Kidney epithelial cell (primary cell): ENCODE measurements at places on chromosomes 4 and X. TPM values are rescaled to one million over a fixed set of nuclear protein-coding genes. Genes with fewer than 3 reads are reported as not detected.

- no peak for DNase-seq
Observed at GRCh38 chrX:104193485-104193884, 27.2 kb downstream of the FAM199X start.

CCKAR gene
- total RNA-seq: 0.04 TPM in 1 of 2 replicates, not detected in the other

DNA sequence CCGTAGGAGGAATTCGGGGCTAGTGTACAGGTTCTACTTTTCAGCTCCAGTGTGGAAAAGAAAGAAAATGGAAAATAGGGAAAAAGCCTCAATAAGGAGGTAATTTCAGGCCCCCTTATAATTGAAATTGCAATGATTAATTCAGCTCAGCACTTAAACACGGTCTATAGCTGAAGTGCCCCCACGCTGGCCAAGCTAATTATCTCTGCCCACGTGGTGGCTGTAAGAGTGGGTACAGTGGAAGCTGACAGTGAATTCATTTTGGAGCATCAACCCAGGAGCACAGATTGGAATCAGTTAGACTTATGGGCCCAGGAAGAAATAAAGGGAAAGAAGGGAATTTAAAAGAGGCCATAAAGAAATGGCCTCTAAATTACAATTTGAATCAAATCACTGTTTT is 631.1 kb upstream of the CPEB2 start:
- no peak for DNase-seq

FRMD7 gene
- total RNA-seq: not detected in 2 replicates

- no peak for DNase-seq
Observed at GRCh38 chr4:156391325-156391653, 437.6 kb upstream of the CTSO start.

- DNase-seq: no peak
Observed at GRCh38 chr4:153489856-153490558, 23.8 kb downstream of the TMEM131L start.

GRCh38 chr4:185754961-185755360 is 57.0 kb downstream of the SORBS2 start:
- no peak for DNase-seq

CYLC1 gene
- not detected in 2 replicates for total RNA-seq

MAP7D2 gene
- 2.0 and 2.1 TPM in 2 replicates for total RNA-seq

DNA sequence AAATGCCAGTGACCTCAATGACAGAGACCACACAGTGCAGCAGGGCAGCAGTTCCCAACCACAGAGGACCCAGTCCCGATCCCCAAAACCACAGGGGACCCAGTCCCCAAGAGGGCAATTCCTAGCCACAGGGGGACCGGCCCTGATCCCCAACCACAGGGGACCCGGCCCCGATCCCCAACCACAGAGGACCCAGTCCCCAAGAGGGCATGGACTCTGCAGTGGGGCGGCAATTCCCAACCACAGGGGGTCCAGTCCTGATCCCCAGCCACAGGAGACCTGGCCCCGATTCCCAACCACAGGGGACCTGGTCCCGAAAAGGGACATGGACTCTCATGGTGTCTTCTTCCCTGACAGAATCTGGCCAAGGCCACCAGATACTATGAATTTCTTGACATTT is 136.3 kb downstream of the AFAP1 start:
- DNase-seq: no peak

GRCh38 chr4:54475546-54475945 is 182.2 kb upstream of the KIT start:
- no peak for DNase-seq

GCNA gene
- total RNA-seq: 3.1 and 4.1 TPM in 2 replicates

- no peak for DNase-seq
Observed at GRCh38 chr4:108315694-108316093, 147.0 kb upstream of the LEF1 start.

DNA sequence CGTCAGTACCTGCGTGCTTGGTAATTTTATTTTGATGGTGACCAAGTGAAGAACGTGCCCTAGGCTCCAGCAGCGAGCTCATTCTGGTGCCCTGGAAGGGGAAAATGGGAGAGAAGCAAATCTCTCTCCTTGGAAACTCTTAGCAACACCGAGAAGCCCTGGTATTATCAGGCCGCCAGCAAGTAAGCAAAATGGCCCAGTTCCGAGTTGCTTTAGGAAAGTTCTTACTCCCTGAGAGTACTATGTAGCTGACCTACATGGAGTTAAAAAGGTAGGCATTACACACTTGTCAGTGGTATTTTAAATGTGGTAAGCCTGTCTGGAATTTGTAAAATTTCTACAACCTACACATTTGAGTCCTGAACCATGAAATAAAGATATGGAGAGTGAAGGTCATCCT is 146.4 kb downstream of the CPEB2 start:
- DNase-seq: no peak

DNA sequence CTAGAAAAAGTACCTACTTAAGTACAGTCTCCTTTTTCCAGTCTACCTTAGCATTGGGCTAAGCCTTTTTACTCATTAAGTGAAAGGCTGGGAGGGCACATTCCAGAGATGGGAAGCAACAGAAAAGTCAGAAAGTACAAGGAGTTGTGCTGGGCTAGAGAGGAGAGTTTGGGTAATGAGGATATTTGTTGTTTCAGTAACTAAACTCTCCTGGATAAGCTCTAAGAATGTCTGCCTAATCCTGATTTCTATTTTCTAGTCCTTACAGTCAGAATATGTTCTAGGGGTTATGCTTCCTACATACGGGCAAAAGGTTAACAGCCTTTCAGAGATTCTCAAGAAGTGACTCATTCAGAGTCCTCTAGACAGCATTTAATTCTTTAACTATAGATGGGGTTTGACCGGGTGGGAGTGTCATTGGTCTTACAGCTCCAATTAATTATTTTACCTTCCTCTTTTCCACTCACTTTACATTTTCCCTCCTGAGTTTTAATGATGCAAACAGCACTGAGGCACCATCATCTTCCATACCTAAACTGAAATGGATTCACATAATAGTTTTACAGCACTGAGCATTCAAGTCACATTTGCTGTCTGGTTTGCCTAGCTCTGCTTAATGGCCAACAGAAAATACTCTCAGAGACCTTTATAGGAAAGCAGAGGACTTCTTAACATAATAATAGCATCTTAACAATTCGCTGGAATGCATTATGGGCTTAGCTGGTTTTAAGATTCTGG is 42.9 kb downstream of the USP26 start:
- DNase-seq: peak; percentile 23

DNA sequence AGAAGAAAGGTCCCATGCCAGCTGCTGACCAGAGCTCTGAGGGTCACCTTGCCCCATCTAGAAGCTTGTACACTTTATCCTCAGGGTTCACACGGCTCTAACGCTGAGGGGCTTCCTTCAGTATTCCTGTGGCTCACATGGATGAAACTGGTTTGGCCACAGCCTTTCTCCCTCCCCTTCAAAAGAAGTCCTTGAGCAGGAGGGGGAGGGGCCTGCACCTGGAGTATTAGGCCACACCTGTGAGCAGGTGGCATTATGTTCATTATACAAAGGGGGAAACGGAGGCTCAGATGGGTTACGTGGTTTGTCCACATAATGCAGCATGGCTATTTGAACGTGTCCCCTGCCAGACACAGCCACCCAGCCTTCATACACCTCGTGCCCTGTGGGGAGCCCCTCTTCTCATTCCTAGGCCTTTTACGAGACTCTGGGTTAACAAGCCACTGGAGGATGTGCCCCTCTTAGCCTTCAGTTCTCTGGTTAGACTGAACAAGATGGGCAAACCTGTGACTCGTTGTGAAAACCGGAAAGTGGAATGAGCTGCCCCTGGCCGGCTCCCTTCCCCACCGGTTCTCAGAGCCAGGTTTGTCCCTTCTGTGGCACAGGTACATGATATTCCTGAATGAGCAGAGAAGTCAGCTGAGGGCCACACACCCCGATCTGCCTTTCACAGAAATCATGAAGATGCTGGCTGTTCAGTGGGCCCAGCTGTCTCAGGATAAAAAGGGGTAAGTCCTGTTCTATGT is 27.2 kb upstream of the JAKMIP1 start:
- no peak for DNase-seq

DNA sequence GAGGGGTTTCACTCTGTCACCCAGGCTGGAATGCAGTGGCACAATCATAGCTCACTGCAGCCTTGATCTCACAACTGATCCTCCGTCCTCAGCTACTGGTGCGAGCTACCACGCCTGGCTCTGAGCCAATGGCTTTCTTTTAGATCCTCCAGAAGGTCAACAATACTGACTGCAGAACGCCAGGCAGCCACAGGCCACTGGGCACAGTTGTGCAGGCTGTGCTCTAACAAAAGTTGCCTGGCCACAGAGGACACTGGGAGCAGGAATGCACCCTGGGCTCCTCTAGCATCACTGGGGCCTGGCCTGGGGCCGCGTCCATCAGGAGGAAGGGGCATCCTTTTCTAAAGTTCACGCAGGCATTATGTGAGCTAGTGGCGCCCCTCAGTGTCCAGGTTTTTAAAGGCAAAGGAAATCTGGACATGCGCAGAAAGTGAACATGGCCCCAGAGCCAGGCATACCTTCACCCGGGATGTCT is 14.9 kb upstream of the PORCN start:
- DNase-seq: no peak

DNA sequence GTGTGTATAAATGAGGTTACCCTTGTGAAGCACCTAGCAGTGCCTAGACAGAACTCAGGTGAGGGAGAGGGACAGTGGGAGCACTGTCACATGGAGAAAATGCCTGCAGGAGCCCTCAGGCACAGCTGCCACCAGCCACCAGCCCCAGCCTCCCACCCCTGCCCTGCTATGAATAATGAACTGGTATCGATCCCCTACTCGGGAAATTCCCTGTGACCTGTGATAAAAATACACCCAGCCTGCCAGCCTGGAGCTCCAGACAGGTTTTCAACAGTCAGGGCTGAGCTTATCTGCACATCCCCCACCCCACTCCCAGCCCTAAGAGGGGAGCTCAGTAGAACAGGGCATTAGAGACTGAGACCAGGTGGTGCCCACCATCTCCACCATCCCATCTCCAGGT is 159.6 kb upstream of the PJA1 start:
- DNase-seq: no peak

DNA sequence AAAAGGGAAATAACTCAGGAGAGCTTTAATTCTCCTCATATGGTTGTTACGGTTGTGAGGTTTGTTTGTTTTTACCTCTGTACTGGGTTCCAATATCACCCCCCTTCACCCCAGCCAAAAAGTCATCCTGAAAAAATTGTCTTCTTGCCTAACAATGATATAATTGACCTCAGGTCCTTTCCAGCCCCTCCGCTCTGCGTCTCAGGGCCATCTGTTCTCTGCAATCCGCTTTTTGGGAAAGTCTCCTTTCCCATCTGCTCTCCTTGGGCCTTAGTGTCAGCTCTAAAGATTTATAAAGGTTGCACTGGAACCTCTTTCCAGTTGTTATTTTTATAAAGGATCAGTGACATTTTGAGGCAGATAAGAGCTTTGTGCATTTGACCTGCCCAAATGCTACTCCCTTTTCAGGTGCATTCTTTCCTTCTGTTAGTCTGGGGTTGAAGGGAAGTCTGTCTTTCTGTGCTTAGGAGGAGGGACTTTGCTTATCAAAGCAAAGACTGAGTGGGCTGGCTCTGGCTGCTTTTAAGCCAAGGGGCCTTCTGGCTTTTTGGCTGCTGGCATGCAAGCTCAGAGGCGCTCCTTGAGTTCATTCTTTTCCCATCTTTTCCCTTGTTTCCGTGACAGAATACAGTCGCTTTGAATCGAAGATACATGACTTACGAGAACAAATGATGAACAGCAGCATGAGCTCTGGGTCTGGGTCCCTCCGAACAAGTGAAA is 34.1 kb downstream of the DLG3 start:
- DNase-seq: no peak

DNA sequence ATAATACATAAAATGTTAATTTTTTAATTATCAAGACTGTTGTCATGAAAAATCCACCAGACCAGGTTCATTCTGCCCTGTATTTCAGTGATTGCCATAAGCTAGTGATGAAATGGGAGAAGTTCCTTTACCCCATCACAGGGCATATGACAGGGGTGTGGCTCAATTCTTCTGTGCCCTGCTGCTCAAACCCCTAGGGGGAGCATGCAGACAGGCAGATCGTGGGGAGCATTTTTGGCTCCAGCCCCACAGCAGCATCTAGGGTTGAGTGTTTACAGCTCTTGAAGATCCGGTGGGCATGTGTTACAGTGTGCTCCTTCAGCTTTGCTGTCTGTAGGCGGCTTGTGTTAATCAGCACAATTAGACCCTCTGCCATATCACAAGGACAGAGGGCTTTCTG is 700.7 kb downstream of the PCDH18 start:
- DNase-seq: no peak
